ENCODE measurements at places on chromosomes 16 and 17.

DNA sequence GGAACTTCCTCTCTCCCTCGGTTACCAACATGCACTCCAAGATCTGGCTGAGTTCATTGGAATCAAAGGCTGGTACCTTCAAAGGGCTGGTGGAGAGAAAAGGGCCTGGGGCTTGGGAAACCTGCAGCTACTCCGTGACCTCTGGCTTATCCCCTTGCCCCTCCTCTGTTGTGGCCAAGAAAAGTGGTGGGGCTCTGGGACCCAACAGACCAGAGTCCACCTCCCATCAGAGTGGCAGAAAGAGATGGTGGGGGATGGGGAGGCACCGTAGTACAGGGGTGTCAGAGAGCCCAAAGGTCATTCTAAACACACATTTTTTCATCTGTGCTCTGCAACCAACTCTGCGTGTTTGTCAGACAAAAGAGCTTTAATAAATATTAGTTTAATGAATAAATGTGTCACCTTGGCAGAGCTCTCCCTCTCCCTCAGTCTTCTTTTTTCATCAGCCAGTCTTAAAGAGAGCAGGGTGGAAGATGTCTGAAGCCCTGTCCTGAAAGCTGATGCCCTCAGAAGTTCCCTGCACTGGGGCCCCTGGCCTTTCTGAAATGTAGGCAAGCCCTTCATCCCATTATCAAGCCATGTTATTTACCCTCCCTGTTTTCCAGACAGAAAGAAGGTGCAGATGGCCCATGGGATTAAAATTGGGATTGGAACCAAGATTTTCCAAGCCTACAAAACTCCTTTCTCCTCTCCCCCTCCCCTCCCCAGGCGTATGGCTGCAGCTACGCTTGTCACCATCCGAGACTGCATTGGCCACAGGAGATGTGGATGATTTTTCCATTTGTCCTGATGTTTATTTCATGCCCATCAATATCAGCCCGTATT is 227.3 kb downstream of the CCDC182 start:
- DNase-seq = no peak

DNA sequence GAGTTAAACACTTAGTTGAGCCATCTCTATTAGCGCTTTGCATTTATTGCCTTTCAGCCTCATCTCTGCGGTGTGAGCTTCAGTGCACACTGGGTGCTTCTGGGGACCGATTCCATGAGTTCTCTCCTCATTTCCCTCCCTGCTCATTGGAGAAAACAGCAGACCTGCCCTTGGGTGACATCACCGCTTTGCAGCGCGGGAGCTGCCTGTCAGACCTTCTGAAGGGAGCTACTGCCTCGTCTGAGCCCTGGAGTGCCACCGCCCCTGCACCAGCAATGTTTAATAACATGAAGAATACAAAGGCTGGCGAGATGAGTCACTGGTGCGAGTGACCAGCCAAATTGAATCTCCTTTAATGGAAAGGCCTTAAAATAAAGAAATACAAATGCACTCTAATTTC is 30.2 kb upstream of the CPPED1 start:
- DNase-seq = no peak

DNA sequence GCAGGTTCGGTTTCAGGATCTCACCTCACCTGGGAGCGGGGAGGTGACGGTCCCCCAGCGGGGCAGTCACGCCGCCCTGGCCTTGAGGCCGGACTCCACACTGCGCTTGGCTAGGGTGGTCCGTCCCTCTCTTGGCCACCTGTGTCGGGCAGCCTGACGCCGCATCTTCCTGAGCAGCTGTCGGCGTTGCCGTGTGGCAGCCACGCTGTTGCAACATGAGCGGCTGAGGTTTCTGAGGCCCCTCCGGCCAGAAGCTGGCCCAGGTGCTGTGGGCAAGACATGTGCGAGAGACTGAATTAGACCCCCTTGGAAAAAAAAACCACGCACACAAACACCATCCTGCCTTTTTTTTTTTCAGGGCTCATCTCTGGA is 49.2 kb downstream of the IRF8 start:
- DNase-seq = no peak

DNA sequence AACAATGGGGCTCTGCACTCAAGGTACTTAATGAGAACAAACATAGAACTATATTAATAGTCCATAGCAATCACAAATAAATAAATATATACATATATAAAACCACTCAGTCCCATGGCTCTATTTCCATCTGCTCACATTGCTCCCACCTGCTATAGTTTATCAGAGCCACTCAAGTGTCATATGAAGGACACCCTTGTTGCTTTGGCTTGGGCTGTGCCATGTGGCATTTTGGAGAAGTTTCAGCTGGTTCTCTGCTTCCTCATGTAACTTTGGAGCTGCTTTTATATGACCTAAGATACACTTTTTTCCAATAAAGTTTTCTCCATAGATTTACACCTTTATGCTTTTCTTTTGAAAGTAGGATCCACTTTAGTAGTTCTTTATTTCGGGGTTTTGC is 126.4 kb downstream of the KCNJ2 start:
- DNase-seq = no peak

DNA sequence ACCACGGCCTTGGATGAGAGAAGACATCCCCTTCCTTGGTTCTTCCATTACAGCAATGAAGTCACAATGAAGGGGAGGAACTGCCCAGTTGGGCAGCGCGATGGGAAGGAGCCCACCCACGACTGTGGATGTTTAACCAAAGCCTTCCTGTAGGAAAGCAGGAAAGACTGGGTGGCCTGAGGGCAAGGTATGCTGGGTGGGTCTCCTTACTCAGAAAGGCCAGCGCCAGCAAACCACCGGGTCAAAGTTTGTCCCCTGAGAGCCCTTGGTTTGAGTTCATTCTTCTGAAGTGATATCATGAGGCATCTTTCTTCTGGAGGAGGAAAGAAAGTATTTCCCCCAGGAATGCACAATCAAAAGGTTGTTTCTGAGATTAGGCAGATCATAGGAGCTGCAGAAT is 105.2 kb downstream of the C16orf95 start:
- no peak for DNase-seq

GRCh38 chr16:53846971-53847370 is 143.0 kb downstream of the FTO start:
- DNase-seq = no peak

- DNase-seq = no peak
These were observed 10.0 kb downstream of the SNN start for GRCh38 chr16:11677959-11678881.

GRCh38 chr17:78935419-78936323 is 10.5 kb upstream of the TIMP2 start:
- no peak for DNase-seq

DNA sequence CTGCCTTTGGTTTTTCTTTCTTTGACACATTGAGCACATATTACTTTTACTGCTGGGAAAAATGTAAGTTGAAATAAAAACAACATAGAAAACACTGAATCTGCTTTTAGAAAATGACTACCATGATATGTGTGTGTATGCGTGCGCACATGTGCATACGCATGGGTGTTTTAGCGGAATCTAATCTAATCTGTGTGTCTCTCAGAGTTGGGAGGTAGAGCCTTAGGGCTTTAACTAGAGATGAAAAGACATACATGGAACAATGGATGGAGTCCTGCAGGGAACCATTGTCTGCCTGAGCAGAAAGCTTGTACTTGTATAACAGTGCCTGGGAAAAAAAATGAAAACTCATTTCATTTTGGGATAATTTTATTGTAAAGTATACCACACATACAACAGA is 12.4 kb downstream of the SLFN5 start:
- DNase-seq = no peak

- DNase-seq = no peak
These were observed 8.2 kb upstream of the KCNH6 start for GRCh38 chr17:63514974-63515373.

GRCh38 chr16:24255456-24256371 is at the start of gene CACNG3:
CACNG3 (plus strand) TSS chr16:24256335; CDS start chr16:24256755, 420 bp downstream.
- DNase-seq = peak; percentile 4

GRCh38 chr16:31093132-31093703 is 1.4 kb downstream of the VKORC1 start:
- no peak for DNase-seq

GRCh38 chr17:71966459-71967313 is 154.1 kb upstream of the SOX9 start:
- DNase-seq = no peak

- no peak for DNase-seq
These were observed 2.8 kb downstream of the PIP4K2B start for GRCh38 chr17:38796451-38797157.

GRCh38 chr17:49196520-49196919 is 13.9 kb downstream of the GNGT2 start:
- no peak for DNase-seq

All from activated T-helper 9 cell treated with anti-CD3 and anti-CD28 coated beads, Interleukin-2, amount 50 U/mL, for 16 hours (primary cell).